Lung microvascular endothelial cell (primary cell): ENCODE measurements at places on chromosomes 11 and 22. TPM values are rescaled to one million over a fixed set of nuclear protein-coding genes. Genes with fewer than 3 reads are reported as not detected.

DNA sequence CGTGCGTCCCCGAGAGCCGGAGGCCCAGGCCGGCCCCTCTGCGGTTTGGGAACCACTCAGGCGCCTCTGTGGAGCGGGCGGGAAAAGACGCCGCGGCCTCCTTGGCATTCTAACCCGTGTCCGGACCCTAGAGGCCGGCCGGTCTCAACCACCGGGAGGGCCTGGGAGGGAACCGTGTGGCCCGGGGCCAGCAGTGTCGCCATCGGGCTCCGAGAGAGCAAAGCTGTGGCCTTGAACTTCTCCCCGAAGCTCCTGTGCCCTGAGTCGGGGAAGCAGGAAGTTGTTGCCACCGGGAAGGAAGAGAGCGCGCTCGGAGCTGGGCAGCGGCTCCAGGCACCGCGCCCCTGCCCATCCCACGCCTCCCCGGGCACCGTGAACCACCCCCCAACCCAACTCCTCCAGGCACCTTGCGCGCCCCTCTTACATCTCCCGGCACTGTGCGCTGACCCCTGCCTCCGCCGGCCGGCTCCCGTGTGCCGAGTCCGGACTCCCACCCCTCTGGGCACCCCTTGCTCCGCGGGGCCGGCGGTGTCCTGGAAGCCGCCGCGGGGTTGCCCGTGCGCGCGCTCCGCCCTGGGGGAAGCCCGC is 80.0 kb upstream of the PPARA start:
- peak; percentile 54 for DNase-seq

DNA sequence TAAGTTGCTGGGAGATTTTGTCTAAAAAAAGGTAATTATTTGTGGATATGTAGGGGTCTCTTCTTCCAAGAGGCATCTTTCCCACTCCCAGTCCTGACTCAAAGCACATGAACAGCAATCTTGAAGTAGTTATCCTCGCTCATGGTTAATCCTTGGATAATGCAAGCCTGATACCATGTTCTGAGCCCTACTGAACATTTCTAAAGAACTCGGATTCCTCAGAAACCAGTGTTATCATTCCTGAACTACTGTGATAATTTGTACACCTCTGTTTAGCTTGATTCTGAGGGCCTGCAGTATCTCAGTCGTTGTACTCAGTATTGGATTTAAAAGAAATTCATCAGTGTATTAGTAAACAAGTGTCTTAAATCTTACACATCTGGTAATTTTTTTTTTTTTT is 22.3 kb upstream of the RCE1 start:
- no peak for DNase-seq

GRCh38 chr22:28574159-28574788 is 105.4 kb downstream of the TTC28 start:
- DNase-seq = no peak

The NAALAD2 gene
- total RNA-seq = 0.20 and 0.22 TPM in 2 replicates

The SEPTIN3 gene
- total RNA-seq = under 0.01 TPM in 2 replicates

DNA sequence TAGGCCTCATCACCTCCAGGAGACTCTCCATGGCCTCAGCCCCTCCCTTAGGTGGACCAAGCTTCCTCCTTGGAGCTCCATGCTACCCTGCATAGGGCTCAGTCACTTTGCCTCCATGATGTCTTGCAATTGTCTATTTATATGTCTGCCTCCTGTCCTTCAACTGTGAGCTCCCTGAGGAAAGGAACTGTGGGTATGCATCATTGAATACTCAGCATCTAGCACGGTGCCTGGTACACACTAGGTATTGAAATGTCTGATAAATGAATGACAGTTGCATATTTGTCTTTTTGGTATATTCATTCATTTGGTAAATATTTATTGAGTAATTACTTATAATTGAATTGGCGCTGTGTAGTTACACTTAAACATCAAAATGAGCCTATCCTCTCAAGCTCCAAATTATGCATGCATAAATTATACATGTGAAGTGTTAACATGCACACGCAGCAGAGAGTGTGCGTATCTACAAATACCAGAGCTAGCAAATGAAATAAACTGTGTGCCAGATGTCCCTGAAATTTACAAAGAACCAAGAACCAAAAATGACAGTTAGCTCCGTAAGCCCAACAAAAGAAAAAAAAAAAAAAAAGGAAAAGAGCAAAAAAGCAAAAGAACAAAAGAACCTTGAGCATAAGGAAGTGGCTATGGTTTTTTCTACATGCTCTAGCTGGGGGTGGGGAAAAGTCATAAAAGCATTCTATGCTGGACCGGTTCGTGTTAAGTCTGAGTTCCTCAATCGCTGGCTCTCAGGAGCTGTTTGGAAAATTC is 25.2 kb downstream of the GRAP2 start:
- no peak for DNase-seq

GRCh38 chr22:33971561-33971961 is 51.3 kb upstream of the LARGE1 start:
- DNase-seq = no peak

DNA sequence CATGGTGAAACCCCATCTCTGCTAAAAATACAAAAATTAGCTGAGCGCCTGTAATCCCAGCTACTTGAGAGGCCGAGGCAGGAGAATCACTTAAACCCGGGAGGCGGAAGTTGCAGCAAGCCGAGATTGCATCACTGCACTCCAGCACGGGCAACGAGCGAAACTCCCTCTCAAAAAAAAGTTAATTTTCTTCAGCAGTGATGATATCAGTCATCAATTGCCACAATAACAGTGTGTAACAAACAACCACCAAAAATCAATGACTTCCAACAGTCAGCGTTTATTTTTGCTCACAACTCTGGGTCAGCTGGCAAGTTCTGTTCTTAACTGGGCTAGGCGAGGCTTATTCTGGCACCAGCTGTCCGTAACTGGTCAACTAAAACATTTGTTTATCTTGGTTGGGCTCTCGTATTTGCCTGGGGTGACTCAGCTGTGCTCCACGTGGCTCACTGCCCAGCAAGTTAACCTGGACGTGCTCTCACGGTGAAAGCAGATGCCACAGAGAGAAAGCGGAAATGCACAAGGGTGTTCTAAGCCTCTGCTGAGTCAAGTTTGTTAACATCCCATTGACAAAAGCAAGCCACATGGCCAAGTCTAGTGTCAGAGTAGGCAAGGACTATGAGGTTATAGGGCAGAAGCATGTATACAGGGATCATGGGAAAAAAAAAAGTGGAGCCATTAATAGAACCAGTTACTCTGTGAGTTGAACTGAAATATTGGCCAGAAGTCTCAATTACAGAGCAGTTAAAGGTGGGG is 52.1 kb downstream of the LHFPL7 start:
- DNase-seq = peak; percentile 98

GRCh38 chr11:98180511-98180910 is 840.2 kb upstream of the CNTN5 start:
- no peak for DNase-seq
